Activated gamma-delta T cell treated with Interleukin-2 at 50 U/mL for 16 hours (primary cell): ENCODE measurements at places on chromosomes 5 and 9.

DNA sequence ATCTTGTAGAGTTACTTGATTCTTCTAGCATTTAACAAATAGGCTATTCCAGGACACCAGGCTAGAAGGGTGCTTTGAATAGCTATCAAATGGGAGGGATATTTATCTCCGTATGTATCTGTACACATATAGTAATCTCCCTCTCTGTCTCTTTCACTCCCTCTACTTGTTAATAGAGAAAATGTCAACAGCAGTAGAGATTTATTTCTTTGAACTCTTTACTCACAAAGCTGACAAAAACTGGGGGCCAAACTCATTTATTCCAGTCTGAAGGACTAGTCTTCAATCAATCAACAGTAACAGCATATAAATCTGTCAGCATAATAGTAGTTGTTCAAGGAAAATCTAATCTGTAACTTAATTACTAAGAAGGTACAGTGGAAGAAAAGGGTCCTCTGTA is 78.2 kb upstream of the FER start:
- DNase-seq = no peak

- no peak for DNase-seq
Observed at GRCh38 chr5:134794082-134794481, 35.5 kb downstream of the DDX46 start.

- no peak for DNase-seq
Observed at GRCh38 chr9:3235497-3235896, 290.3 kb downstream of the RFX3 start.

DNA sequence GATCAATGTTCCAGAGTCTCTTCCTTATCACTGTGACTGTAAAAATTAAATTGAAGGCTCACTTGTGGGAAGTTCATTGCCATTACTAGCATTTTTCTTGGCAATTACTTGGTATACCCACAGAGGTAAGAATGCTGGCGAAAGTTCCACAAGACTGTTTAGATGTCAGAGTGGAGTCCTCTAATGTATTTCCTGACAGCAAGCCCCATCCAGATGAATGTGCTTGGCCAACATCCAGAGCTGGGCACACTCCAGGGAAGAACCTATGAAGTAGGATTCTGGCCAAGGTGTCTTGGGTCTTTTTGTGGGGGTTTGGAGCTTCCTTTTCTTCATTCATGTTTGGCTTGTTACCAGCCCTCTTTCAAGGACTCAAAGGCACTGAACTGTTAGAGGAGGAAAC is 473.6 kb downstream of the DMAC1 start:
- no peak for DNase-seq

- no peak for DNase-seq
Observed at GRCh38 chr5:98424681-98425450, 348.6 kb upstream of the RGMB start.

- no peak for DNase-seq
Observed at GRCh38 chr5:126852841-126853271, 75.9 kb downstream of the LMNB1 start.

DNA sequence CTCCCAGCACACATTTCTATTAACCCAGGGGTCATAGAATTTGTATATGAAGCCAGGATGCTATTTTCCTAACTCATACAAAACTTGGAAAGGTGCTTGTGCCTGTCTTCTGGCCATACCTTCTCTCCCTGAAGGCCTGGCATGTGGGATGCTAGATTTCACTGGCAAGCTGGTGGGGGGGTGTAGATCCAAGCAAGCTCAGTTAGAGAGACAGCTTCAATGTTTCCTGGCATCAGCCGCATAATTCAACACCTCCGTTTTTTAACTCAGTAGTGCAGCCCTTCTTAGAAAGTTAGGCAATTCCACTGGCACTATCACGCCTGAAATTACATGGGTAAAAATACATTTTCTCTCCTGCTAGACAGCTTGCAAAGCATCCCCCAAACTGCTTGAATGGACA is 51.8 kb downstream of the MEGF10 start:
- DNase-seq = no peak

- DNase-seq = no peak
Observed at GRCh38 chr9:16112116-16112515, 559.3 kb downstream of the CCDC171 start.

DNA sequence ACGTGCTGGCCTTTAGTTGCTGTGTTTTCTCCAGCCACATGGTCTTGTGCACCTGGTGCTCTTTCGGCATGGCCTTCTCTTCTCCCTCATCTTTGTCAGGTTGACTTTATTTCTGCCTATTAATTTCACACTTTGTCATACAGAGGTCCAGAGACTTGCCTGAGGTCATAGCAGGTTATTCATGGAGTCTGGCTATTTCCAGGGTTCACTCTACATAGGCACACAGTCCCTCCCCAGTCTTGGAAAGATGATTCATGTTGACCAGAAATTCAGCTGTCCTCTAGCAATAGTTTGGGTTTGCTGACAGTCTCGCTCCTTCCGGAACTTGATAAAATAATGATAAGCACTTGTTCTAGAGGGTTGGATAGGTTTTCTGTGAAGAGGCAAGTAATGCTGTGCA is 81.6 kb downstream of the ARHGAP26 start:
- no peak for DNase-seq
